Liver (tissue), 10 donors: ENCODE measurements at places on chromosomes 12 and 14.

DNA sequence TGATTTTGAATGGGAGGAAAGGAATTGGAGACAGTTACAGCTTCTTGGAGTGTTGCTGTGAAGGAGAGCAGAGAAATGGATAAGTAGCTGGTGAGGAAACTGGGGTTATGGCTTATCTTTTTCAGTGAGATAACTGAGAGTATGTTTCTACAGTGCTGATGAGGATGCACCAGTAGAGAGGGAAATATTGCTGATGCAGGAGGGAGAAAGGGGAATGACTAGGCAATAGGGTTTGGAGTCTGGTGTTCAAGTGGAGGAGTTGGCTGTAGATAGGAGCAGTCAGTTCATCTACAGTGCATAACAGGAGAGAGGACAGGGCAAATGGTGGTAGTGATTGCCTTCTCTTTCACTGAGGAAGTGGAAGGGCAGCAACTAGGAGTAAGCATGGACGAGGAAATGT is 33.0 kb downstream of the SPATS2 start:
- no peak for DNase-seq

DNA sequence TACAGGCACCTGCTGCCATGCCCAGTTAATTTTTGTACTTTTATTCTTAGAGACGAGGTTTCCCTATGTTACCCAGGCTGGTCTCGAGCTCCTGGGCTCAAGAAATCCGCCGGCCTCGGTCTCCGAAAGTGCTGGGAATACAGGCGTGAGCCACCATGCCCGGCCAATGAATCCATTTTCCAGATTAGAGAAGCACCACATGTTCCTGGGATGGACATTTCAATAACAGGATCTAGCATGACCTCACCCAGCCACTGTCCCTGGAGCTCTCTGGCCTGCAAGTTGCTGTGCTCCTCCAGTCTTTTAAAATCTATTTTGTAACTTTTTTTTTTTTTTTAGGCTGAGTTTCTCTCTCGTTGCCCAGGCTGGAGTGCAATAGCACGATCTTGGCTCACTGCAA is 2.2 kb downstream of the GPR132 start:
- no peak for DNase-seq

DNA sequence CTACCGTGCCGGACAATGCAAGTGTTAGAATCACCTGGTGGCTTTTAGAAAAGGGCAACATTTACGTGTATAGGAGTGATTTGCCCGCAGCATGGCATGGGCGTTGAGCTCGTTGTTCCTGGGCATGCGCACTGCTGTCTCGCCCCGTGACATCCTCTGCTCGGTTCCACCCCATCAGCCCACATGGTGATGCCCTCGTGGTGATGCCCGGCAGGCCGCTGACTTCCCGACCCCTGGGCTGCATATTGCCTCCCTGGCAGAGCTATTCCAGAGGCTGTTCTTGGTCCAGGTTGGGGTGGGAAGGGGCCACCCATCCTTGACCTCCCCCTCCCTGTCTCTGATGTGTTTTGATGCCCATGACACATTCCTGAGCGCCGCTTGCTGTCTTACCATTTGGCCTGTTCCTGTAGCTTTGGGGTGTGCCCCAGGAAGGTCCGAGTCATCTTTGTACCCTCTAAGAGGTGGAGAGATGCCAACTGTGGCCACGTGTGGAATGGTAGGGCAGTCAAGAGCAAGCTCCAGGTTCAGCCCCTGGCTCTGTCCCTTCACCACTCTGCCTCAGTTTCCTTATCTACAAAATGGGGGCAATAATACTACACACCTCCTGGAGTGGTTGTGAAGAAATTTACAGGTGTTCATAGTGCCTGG is 4.8 kb downstream of the HIP1R start:
- DNase-seq, result no peak

DNA sequence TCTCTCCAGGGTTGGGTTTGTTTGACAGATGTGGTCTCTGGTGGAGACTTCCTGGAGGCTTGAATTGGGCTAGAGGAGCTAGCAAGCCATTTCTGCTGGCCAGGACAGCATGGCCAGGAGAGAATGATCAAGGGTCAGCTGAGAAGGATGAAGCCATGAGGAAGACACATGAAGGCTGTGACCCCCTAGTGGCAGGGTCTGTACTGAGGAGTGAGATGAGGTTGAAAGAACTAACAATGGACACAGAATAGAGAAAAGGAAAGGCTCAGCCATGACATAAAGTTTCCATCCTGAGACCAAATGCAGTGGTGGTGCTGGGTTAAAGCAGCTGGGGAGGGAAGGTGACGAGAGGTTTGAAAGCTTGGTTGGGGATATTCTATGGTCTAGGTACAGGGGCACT is 89.9 kb downstream of the NT5DC3 start:
- no peak for DNase-seq

DNA sequence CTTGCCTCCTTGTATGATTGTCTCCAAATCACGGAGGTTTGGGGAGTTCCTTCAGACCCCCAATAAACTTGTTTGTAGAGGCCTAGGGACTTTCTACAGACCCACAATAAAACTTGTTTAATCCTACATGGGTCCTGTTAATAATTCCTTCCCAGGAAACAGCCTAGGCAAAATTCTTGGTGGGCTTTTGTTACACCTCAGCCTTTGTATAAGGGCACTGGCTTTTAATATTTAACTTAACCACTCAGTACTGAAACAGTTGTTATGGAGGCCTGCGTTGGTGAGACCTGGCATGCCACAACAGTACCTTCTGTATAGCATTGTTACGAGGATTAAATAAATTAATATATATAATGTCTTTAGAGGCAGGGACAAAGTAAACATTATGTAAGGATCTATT is 32.7 kb upstream of the FAR2 start:
- DNase-seq, result no peak

DNA sequence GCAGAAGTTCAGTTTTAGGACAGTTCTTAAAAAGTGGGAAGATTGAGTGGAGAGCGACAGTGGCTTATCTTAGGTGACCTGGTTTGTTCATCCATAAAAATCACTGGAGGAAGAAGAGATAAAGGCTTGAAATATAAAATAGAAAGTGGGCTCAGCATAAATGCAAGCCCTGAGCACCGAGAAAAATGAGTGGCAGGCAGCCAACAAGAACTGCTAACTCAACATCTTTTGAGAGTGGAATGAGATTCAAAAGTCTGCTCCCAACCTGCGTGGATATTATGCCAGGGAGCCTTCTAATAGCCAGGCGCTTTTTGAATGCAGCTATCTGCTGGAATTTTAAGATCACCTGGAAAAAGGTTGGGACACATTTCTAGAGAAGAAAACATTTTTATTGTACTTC is 666.5 kb downstream of the FLRT2 start:
- no peak for DNase-seq

DNA sequence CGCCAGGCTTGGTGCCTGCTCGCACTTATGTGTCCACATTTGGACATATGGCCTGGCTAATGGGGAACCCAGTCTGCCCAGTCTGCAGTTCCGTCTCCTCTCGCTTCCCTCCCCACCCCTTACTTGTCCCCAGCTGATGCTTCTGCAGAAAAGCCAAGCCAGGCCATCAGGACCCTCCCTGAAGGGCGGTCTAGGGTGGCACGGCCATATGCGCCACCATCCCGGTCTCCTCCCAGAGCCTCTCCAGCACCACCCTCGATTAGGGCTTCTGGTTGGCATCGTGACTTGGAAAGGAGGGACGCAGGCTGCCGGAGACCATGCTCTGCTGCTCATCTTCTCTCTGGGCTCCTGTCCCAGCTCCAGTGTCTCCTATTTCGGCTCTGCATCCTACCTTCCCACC is 54.6 kb downstream of the CALM1 start:
- DNase-seq, result no peak

GRCh38 chr12:82698708-82699564 is 12.2 kb downstream of the TMTC2 start:
- no peak for DNase-seq

DNA sequence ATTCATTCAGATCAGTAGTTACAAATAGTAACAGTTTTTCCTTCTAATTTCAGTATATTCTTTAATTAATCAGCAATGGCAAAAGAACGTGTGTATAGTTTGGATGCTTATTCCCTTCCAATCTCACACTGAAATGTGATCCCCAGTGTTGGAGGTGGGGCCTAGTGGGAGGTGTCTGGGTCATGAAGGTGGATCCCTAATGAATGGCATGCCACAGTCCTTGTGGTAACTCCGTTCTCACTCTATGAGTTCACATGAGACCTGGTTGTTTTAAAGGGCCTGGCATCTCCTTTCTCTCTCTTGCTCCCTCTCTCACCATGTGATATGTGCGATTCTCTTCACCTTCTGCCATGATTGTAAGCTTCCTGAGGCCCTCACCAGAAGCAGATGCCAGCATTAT is 18.9 kb upstream of the SYNDIG1L start:
- DNase-seq, result no peak

GRCh38 chr14:51650716-51651387 is 858 bp upstream of the FRMD6 start:
- DNase-seq, result peak; percentile 36

GRCh38 chr12:79451978-79452377 is 238.8 kb downstream of the PAWR start:
- no peak for DNase-seq

- no peak for DNase-seq
These were observed 7.6 kb upstream of the ZNF410 start for GRCh38 chr14:73879027-73879426.
